ENCODE measurements at places on chromosomes 3 and 15.

DNA sequence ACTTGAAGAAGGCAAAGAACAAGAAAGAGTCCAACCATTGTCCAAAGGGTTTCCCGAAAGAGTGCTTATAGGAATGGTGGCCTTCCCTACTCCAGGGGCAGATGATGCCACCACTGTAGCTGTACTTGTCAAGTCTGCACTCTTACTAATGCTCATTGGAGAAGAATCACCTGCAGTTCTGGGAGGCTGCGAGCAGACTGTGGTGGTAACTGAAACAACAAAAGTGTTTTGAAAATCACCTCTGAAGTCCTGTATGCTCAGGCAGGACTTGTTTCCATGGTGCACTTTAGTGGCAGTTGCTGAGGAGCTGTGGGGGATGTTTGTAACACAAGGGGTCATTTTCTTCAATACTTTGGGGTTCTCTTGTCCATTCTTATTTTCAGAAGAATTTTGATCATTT lies 36.0 kb downstream of the USF3 start:
- no peak for DNase-seq

DNA sequence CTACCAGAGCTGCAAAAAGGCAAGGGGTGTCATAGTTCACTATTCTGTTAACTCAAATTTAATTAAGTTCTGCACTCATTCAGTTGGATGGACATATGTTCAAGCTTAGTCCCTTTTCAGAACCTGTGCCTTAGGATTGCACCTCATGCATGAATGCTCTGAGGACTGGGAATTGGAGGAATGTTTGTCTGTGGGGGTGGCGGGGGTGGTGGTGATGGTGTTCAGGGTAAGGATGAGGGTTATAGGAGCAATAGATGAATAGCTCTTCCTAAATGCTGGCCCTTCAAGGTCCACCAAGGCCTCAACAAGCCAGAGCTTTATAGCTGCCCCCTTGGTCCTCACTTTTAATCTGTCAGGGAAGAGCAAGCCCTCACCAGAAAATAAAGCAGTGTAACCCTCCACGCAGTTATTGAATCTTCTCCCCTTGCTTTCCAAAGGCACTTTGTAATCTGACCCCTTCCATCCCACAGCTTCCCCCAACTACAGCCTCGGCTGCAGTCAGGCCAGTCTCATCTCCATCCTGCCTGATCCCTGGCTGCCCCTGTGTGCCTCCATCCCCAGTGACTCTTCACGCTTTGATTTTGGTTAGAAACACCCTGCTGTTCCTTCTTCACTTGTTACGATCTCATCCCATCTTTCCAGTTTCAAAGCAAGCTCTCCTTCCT lies 221.6 kb upstream of the LMCD1 start:
- DNase-seq: no peak

GRCh38 chr3:19543212-19543841 lies 390.7 kb downstream of the EFHB start:
- no peak for DNase-seq

GRCh38 chr3:120410116-120410515 lies 40.7 kb downstream of the FSTL1 start:
- DNase-seq: no peak
